ENCODE measurements at places on chromosomes 4 and X.

DNA sequence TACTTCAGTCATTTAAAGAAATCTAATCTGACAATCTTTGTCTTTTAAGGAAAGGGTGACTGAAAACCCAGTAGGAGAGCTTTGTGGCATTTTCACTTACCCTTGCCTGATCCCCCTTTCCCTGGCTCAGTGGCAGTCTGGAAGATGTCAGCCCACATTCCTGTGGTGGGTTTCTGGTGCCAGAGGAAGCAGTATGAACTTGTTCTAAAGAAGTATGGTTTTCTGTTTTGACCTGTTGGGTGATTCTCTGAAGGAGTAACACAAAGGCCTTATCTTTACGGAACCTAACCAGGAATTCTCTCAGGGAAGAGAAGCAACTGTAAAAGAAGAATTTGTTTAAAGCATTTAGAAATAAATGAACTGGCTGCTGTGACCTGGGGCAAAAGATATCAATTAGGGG, 41.9 kb downstream of the BMP15 start:
- no peak for DNase-seq

- no peak for DNase-seq
These were observed 24.3 kb downstream of the FAM149A start for GRCh38 chr4:186128842-186129241.

DNA sequence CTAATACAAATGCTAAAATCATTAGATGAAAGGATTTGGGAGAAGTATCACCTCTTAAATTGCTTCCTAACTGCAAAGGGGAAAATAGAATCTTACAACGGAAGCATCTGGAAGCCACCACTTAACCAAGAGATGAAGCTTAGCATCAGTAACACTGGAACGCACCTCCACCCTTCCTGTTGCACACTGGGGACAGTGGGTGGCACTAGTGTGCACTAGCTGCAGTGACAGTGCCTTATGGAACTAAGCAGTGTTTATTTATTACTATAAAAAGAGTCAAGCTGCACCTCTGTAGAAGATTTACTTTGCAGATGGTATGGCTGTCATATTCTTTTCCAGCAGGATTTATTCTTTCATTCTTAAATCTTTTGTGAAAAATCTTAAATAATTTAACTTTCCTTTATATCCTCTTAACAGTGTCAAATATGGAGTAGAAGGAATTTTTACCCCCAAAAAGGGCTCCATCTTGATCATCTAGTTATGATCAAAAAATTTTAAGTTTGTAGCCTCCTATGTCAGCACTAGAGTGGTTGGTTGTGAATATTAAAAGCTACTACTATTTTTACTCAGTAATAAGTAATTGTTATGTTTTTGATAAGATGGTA, 76.7 kb downstream of the SCD5 start:
- DNase-seq, result no peak

GRCh38 chrX:132631579-132632232, 142.9 kb upstream of the MBNL3 start:
- no peak for DNase-seq

GRCh38 chrX:16119353-16120220, 3.8 kb upstream of the GRPR start:
- DNase-seq, result no peak

- DNase-seq, result no peak
These were observed 25.3 kb upstream of the SOD3 start for GRCh38 chr4:24770032-24770584.

GRCh38 chrX:45191383-45191782, 9.3 kb downstream of the DIPK2B start:
- no peak for DNase-seq

GRCh38 chr4:1043651-1044468, 32.4 kb downstream of the FGFRL1 start:
- peak; percentile 58 for DNase-seq

- DNase-seq, result no peak
These were observed 1.4 kb downstream of the DDIT4L start for GRCh38 chr4:100188829-100189228.
